ENCODE measurements at places on chromosomes 3 and 15.

DNA sequence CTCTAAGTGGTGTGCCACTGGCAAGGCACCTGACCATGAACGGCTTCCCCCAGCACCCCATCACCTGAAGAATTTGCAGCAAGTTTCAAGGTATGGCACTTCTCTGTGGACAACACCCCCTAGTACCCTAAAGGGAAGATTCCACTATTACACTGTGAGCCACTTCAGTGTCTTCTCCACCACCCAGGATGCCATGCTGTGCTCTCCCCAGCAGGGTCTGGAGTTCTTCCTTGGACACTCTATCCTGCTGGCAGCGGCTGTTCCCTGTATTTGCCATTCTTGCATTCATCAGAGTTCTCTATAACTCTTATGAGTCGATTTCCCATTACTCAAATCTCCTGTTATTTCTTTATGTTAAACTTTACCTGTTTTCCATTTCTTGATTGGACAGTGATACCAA lies 33.9 kb upstream of the RNU6-1 start:
- DNase-seq = no peak

GRCh38 chr15:52291204-52291603 lies 4.4 kb downstream of the MYO5C start:
- no peak for DNase-seq

GRCh38 chr15:25169318-25169717 lies 214.5 kb downstream of the SNRPN start:
- DNase-seq = no peak

GRCh38 chr3:53147903-53148400 lies 13.1 kb upstream of the PRKCD start:
- DNase-seq = no peak

- no peak for DNase-seq
These were observed 422.8 kb upstream of the NAALADL2 start for GRCh38 chr3:174436367-174436766.

- peak; percentile 76 for DNase-seq
These were observed 25.1 kb downstream of the SNX33 start for GRCh38 chr15:75672646-75673425.

- peak; percentile 28 for DNase-seq
These were observed 485 bp downstream of the PAK6 start for GRCh38 chr15:40239404-40239692.

- DNase-seq = no peak
These were observed 82.2 kb downstream of the C3orf70 start for GRCh38 chr3:185070491-185071286.

- DNase-seq = no peak
These were observed 74.2 kb downstream of the CRTC3 start for GRCh38 chr15:90603893-90604292.

DNA sequence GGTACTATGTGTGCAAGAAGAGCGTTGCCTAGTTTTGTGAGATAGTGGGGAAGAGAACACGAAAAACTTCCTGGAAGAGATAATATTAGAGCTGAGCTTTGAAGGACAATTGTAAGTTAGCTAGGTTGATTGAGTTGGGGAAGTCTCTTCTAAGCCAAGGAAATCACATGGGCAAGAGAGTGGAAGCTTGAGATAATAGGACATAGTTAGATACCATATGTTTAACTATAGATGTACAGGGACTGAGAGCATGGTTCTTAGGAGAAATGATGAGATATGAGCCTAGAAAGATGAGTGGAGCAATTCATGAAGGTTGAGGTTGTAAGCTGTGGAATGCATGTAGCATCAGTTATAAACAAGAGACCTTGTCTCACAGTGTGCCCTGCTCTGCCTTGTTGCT lies 30.1 kb upstream of the AQP9 start:
- DNase-seq = no peak

GRCh38 chr15:86892774-86893449 lies 813.2 kb downstream of the AGBL1 start:
- DNase-seq = no peak

GRCh38 chr15:55254916-55255679 lies 34.5 kb downstream of the RAB27A start:
- DNase-seq = no peak

DNA sequence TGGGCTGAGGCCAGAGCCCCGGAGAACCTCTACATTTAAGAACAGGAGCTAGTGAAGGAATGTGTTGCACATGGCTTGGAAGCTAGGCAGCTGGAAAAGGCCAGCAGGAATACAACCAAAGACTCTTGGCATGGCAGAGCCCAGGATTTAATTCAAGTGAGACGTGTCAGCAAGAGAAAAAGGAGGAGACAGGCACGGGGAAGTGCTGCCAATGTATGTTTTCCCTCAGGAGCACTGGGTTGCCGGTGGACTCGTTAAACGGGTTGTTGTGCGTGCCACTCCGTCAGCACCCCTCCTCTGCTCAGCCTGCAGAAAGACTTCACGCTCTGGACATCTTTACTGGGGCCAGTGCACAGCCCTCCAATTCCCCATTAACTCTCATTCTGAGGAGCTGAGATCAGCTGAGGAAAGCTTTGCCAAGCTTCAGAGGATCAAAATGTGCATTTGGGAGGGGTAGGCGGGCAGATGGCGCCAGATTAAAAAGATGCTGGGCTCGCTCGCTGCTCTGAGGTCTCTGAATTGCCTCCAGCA lies 103.7 kb downstream of the PDZRN3 start:
- DNase-seq = peak; percentile 92

- DNase-seq = no peak
These were observed 45.1 kb downstream of the DAPK2 start for GRCh38 chr15:64001148-64001547.

GRCh38 chr3:35970793-35971192 lies 331.5 kb downstream of the ARPP21 start:
- no peak for DNase-seq

- DNase-seq = no peak
These were observed 438.1 kb upstream of the ARPP21 start for GRCh38 chr3:35201211-35201610.

GRCh38 chr3:45964139-45964538 lies 20.9 kb downstream of the CXCR6 start:
- DNase-seq = no peak

DNA sequence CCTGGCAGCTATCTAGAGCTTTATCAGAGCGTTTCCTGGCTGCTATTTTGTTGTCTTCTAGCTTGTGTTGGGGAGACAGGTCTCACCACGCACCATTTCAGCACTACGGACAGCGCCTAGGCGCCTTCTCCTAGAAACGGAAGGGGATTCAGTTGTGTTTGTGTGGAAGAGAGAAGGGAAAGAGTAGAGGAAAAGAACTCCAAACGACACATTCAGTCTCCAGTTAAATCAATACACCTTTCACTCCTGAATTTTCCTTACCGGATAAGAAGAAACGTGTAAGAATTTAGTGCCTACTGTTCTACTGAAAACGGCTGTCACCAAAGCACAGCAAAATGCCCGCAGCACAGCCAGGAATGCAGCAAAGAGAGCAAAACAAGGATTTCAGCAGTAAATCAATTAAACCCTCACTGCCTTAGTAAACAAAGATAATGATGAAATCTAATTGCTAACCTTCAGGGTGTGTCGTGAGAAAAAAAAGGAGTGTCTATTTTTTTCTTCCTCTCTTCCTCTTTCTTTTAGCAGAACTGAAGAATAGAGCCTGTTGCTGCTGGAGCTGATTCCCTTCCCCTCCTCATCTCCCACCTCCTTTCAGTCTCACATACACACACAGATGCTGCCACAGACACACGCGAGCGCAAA lies 412 bp upstream of the CTXN2 start:
- peak; percentile 87 for DNase-seq

DNA sequence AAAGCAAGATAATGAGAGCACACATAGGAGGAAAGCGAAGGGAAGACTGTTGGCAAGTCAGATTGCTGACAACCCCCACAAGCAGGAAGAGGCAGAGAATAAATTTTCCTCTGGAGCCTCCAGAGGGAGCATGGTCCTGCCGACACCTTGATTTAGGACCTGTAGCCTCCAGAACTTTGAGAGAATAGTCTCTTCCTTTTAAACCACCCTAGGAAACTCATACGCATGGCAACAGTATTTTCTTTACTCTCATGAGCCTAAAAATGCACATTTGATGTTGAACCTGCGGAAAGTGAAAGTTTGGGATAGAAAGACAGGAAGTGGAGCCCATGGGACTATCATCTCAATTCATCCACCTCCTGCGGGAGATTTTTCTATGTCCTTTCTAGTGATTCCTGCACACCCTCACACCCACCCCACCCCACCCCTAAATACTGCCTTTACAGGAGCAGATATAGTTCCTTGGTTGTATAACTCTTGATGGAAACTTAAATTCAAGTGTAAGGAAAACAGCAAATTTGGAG lies 116.7 kb upstream of the LPP start:
- DNase-seq = no peak

DNA sequence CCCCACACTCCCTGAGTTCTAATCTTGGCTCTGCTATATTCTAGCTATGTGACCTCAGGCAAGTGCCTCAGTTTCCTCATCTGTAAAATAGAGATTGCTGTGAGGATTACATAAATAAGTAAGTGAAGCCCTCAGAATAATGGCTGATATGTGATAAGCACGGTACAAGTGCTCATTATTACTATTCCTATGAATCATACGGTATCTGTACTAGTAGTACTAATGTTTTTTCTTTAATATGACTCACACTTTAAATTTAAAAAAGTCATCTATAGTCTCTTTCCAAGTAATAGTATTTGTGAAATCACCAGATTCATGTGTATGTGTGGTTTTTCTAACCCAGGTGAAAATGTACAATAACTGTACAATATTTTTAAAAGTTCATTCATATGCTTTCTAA lies 58.7 kb downstream of the CLDN11 start:
- DNase-seq = no peak

GRCh38 chr3:9161298-9161697 lies 88.1 kb downstream of the SRGAP3 start:
- DNase-seq = no peak
